ENCODE measurements at places on chromosomes 13 and 19.

- no peak for DNase-seq
Observed at GRCh38 chr13:93963266-93964145, 516.0 kb downstream of the DCT start.

- no peak for DNase-seq
Observed at GRCh38 chr13:39587939-39588338, 15.1 kb downstream of the LHFPL6 start.

DNA sequence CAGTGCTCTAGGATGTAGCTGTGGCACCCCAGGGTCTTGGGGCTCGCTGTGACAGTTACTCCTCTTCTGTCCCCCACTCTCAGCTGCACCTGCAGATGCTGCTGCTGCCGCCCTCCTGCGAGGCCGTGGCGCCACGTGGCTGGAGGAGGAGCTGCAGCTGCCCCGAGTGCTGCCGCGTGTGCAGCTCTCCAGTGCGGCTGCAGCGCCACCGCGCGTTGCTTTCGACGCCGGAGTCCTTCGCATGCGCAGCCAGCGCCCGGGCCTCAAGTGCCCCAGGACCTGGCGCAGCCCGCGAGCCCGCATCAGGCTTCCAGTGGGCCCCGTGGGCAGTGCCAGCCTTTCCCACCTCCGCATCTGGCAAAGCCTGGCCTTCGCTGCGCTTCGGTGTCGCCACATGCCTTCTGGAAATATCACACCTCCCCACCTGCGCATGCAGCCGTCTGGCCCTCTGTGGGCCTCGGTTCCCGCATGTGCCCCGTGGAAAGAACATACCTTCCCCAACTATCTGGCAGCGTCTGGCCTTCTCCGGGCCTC lies 692 bp upstream of the ZNF580 start:
- peak; percentile 54 for DNase-seq

GRCh38 chr19:30224689-30225606 lies 147.2 kb upstream of the ZNF536 start:
- DNase-seq: no peak

- no peak for DNase-seq
Observed at GRCh38 chr13:40660141-40660664, 6.2 kb downstream of the FOXO1 start.

DNA sequence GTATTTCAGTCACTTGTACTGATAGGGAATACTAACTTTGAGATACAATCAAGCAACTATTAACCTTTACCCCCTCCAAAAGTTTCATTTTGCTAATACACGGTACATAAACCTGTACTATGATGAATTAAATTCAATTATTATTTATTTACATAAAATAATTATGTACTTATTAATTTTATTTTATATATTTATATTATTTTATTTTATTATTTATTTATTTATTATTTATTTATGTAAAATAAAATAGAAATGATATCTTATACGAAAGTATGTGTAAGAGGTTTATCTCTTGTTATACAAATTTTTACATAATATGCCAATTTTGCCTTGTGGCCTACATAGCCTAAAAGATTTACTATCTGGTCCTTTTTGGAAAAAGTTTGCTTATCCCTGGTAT lies 564.3 kb downstream of the SLITRK5 start:
- no peak for DNase-seq

- DNase-seq: no peak
Observed at GRCh38 chr13:44089452-44089851, 209.7 kb downstream of the LACC1 start.

DNA sequence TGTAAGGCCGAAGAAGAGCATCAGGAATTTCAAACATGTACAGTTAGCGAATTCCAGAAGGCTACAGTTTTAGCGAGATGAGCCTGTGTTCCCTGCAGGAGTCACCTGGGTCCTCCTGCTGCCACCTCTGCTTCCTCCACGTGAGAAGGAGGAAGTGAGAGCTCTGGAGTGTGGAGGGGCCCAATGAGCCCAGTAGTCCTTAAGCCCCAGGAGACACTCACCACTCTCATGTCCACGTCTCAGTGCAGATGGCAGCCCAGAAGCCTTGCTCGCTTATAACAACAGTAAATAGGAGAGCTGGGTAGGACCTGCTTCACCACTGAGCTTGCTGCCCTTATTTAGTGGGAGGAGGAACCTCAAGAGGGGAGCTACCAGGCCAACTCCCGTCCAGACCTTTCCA lies 44.3 kb downstream of the SERP2 start:
- no peak for DNase-seq

DNA sequence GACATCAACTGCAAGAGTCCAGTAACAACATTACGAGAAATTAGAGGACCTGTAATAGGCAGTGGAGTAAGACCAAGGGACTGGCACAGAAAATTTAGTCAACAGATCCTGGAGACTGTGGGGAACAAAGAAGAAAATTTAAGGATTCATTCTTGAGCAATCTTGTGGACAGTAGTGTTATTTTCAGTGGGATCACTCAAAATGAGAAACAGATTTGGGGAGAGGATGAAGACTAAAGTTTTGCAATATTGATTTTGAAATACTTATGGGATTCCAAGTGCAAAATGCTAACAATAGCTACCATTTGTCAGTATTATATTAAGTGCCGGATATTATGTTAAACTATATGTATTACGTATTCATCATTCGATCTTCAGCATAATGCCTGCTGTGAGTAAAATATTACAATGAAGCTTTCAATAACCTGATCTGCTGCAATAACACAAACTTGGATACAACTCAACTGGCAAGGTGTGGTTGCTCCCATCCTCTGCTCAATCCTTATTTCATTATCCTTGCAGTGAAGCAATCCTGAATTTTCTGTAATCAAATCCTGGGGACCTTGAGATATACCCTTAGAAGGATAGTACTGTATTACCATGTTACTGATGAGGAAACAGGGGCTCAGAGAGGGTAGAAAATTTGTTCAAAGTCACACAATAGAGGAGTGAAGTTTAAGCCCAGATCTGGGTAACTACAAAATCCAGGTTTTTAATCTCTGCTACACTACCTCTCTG lies 84.2 kb downstream of the SACS start:
- DNase-seq: no peak

DNA sequence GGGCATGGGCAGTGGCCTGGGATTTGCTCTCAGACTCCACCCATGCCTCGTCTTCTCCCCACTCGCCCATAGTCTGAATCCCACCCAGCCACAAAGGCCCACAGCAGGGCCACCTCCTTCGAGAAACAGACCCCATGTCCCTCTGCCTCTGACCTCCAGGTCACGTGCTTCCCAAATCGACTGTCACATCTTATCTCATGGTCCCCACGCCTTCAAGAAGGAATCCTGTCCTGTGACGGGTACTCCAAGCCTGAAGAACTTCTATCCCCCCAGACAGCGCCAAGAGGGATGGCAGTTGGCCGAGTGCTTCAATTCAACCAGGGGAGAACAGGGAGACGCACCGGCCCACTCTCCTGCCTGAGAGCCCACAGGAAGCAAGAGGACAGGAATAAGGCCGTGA lies 16.5 kb downstream of the MLLT1 start:
- no peak for DNase-seq

- DNase-seq: no peak
Observed at GRCh38 chr19:38290631-38291147, 13.4 kb upstream of the C19orf33 start.

DNA sequence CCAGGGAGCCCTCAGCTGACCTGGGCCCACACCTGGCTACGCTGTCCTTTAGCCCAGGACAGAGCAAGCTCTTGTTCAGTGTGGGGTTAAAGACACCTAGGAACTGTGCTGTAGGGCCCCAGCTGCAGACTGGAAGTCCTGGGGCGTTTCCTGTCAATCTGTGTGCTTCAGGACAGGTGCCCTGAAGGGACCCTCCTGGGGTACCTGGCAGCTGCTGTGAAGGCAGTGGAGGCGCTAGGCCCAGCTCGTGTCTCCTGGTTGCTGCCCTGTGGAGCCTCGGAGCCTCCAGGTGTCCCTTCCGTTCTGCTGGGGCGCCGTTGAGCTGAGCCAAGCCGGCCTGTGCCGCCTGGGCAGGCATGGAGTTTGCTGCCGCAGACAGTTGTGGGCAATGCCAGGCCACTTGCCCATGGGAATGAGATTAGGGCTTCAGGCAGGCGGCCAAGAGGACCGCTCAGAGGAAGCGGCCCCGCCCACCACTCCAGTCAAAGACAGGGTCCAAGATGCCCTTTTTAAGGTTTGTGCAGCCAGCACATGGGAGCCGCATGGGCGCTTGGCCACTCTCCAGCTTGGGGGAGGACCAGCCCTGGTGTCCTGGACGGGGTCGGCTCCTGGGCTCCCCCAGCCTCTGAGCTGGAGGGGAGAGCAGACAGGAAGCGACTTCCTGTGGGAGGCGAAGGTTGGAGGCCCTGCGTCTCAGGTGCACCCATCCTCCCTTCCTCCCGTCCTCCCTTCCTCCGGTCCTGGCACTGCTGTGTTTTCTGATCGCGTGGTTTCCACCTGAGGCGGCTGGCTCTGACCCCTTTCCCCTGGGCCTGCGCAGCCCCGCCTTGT lies 4.0 kb downstream of the PTBP1 start:
- DNase-seq: no peak

DNA sequence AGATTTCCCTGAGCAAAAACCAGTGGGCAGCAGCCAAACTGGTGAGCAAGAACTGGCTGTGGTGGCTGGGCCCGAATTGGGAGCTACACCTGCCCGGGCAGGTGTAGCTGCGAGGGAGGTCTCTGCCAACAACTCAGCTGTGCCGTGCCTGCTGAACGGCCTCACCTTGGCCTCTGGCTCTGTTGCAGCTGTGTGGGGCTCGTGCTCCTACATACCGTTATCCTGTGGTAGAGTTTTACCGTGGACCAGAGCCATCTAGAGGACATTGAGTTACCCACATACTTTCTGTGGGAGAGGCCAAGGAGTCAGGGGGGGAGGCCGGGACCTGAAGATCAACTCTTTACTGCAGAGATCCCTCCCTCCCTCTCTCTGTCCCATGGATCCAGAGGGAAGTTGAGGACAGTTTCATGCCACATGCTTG lies 113.2 kb downstream of the TM9SF2 start:
- no peak for DNase-seq

GRCh38 chr19:40831502-40832430 lies 18.5 kb downstream of the CYP2A6 start:
- DNase-seq: no peak

Data from stimulated activated CD4-positive, alpha-beta T cell treated with anti-CD3 and anti-CD28 coated beads, TNF-alpha, amount 100 ng/mL, for 1 hour (primary cell).